ENCODE measurements at places on chromosomes 6 and 20. TPM values are rescaled to one million over a fixed set of nuclear protein-coding genes. Genes with fewer than 3 reads are reported as not detected.

Gene PLCB1
- total RNA-seq, result 5.3 TPM

Gene CPXM1
- 0.76 TPM for total RNA-seq

Gene LGSN
- total RNA-seq, result not detected

Gene ERVFRD-1
- total RNA-seq, result not detected

Gene ANGPT4
- total RNA-seq, result not detected

Gene ESF1
- 30.3 TPM for total RNA-seq

Gene SUPT3H
- 11.7 TPM for total RNA-seq

Gene FRMD1
- total RNA-seq, result not detected

Gene TMEM200A
- 0.69 TPM for total RNA-seq

Gene PBX2
- total RNA-seq, result 91.9 TPM

Gene TGM2
- total RNA-seq, result not detected

Gene ZBP1
- total RNA-seq, result 0.15 TPM

Gene PRR3
- 41.6 TPM for total RNA-seq

Gene ARG1
- total RNA-seq, result not detected

Gene TGM3
- total RNA-seq, result not detected

Gene LY86
- 1.1 TPM for total RNA-seq

Gene HEBP2
- 21.4 TPM for total RNA-seq

Gene TCP11
- not detected for total RNA-seq

Gene UNC5CL
- 0.93 TPM for total RNA-seq

Gene PROKR2
- not detected for total RNA-seq

Gene BMP5
- total RNA-seq, result not detected

Gene COL20A1
- total RNA-seq, result not detected

Gene MROH8
- 1.1 TPM for total RNA-seq

Gene PTCHD4
- not detected for total RNA-seq

Gene SCUBE3
- not detected for total RNA-seq

Gene GFOD1
- 13.6 TPM for total RNA-seq

Gene TAAR9
- total RNA-seq, result not detected

Gene JARID2
- total RNA-seq, result 62.5 TPM

Gene ZSCAN16
- total RNA-seq, result 4.8 TPM

Gene CLPSL2
- not detected for total RNA-seq

Gene BHLHE23
- total RNA-seq, result not detected

Gene TFAP2A
- total RNA-seq, result not detected

Gene GLO1
- total RNA-seq, result 109 TPM

Gene SMLR1
- total RNA-seq, result not detected

Gene MLN
- not detected for total RNA-seq

Gene VSX1
- total RNA-seq, result not detected

Gene SLC4A11
- 3.3 TPM for total RNA-seq

Gene CLVS2
- not detected for total RNA-seq

Gene CENPB
- total RNA-seq, result 80.2 TPM

Gene DNMT3B
- total RNA-seq, result 0.93 TPM

Gene MOCS3
- total RNA-seq, result 6.2 TPM

Gene LZTS3
- 0.54 TPM for total RNA-seq

Gene LAMA2
- total RNA-seq, result 0.65 TPM

Gene OLIG3
- not detected for total RNA-seq

Gene DDRGK1
- 72.3 TPM for total RNA-seq

Gene UBE2J1
- 40.5 TPM for total RNA-seq

Gene PCK1
- total RNA-seq, result not detected

Gene LYRM4
- 47.1 TPM for total RNA-seq

Gene CYP24A1
- total RNA-seq, result not detected

Gene KIF6
- 0.08 TPM for total RNA-seq

Gene LY6G5B
- total RNA-seq, result 29.5 TPM

Gene PRIM2
- 38.0 TPM for total RNA-seq

Gene ZKSCAN3
- total RNA-seq, result 3.3 TPM

Gene GDAP1L1
- total RNA-seq, result 0.08 TPM

Gene NRN1
- 3.0 TPM for total RNA-seq

Measured in activated T-helper 1 cell treated with anti-CD3 and anti-CD28 coated beads, Interleukin-12 subunit alpha, Interleukin-12 subunit beta, Interleukin-2, Interleukin-4 antibody, amounts not matched to agents 30 ng/mL and 10 ng/mL and 1 ng/mL, durations not matched to agents 14 hours and 24 hours and 36 hours (primary cell).